Activated T-cell treated with anti-CD3 and anti-CD28 coated beads, Interleukin-2, amount 50 U/mL, for 72 hours (primary cell): ENCODE measurements at places on chromosomes 1 and 21.

GRCh38 chr1:172286629-172287076, 133.8 kb upstream of the C1orf105 start:
- DNase-seq: no peak

DNA sequence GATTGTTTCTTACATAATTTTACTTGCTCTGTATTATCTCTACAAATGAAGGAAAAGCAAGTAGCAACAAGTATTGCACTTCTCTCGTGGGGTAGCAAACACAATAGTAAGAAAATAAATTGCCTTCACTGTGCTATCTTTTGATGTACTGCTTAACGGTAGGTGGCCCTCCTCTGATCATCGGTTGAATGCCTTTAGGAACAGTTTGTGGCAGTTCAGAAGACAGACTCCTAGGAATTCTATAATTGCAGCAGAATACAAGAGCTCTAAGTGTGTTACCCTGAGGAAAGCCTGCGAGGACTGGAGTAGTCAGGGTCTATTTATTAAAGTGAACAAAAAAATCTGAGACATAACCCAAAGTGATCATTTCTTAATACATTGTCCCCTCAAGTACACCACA, 1135.9 kb downstream of the KCNT2 start:
- no peak for DNase-seq

DNA sequence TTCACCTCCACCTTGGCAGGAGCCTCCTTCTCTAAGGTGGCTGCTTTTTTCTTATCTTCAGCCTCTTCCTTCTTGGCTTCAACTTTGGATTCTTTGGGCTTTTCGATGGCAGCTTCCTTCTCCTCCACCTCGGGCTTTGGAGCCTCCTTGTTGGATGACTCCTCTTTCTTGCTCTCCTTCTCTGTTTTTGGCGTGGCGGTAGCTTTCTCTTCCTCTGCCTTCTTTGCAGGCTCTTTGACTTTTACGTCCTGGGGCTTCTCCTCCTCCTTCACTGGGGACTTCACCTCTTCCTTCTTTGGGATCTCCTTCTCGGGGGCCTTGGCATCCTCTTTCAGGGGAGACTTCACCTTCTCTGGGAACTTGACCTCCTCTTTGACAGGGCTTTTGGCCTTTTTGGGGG, 13.9 kb upstream of the CD2 start:
- no peak for DNase-seq

DNA sequence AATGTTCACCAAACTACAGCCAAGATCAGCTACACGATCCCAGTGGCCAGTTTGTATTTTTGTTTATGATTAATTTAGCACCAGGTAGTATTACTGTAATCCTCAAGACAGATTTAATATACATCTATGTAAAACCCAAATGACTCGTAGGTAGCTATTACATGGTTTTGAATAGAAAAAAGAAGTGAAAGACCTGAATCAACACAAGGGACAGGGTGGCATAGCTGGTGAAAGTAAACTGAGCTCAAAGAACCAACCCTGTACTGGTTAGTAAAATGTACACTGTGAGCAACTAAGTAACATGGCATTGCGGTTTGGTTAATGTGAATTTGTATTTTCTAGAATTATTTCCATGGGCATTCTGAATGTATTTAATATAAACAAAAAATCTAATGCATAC, 8.8 kb downstream of the GPATCH2 start:
- no peak for DNase-seq

DNA sequence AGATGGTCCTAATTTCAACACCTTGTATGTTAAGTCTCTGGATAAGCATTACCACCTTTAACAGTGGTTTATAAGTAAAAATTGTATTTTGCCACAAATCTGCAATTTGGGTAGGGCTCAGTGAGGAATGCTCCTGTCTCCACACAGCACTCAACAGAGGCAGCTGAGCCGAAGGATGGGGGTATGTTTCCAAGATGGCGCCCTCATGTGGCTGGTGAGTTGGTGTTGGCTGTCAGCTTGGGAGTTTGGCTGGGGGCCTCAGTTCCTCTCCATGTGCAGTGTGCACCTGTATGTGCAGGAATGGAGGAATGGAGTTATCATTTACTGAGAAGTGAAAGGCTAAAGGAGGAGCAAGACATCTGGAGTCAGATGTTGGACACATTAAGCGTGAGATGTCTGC, 136.8 kb downstream of the GABPA start:
- peak; percentile 7 for DNase-seq

DNA sequence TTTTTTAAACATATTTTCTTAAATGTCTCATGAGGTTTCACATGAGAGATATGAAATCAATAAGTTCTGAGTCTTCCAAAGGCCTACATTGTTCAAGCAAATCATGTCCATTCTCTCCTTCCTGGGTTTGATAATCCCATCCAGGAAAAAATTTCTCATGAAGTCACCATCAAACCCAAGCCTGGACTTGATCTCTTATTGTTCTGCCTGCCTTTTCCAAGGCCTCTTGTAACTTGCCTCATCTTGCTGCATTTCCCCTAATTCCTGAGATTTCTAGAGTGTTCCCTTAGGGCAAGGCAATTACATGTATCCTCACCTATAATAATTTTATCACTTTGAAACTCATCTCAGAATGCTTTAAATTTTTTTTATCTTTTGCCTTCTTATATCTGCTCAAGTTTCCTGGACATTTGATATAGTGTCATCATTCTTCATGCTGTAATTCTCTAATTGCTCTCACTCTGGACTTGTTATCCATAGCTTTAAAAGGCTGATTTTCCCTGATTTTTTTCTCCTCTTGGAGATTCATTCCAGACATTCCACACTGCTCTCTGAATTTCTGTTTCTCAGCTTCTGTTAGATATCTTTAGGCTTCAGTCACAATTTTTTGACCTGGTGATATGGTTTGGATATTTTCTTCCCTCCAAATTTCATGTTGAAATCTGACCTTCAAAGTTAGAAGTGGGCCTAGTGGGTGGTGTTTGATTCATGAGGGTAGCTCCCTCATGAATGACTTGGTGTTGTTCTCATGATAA, 126.4 kb downstream of the LRRC7 start:
- no peak for DNase-seq

- DNase-seq: no peak
Observed at GRCh38 chr1:221184131-221184794, 305.0 kb downstream of the HLX start.

DNA sequence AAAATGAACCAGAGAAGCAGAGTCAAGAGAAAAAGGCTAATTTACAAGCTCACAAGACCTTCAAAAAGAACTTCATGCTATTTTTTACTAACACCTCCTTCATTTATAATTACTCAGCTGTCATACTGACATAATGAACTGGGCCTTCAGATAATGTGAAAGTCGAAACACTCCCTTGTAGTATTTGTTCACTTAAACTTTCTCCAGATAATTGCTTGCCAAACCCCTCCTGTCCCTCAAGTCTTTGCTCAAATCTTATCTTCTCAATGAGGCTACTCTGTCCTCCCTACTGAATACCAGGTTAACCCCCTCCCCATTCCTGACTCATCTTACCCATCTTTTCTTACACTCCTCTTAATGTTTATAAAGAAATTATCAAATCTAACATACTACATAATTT, 11.1 kb upstream of the MAP3K21 start:
- no peak for DNase-seq

GRCh38 chr1:118217141-118217838, 32.3 kb upstream of the SPAG17 start:
- no peak for DNase-seq

GRCh38 chr21:34705011-34705410, 36.2 kb downstream of the CLIC6 start:
- DNase-seq: no peak

GRCh38 chr1:101166583-101167120, 70.2 kb upstream of the S1PR1 start:
- no peak for DNase-seq

DNA sequence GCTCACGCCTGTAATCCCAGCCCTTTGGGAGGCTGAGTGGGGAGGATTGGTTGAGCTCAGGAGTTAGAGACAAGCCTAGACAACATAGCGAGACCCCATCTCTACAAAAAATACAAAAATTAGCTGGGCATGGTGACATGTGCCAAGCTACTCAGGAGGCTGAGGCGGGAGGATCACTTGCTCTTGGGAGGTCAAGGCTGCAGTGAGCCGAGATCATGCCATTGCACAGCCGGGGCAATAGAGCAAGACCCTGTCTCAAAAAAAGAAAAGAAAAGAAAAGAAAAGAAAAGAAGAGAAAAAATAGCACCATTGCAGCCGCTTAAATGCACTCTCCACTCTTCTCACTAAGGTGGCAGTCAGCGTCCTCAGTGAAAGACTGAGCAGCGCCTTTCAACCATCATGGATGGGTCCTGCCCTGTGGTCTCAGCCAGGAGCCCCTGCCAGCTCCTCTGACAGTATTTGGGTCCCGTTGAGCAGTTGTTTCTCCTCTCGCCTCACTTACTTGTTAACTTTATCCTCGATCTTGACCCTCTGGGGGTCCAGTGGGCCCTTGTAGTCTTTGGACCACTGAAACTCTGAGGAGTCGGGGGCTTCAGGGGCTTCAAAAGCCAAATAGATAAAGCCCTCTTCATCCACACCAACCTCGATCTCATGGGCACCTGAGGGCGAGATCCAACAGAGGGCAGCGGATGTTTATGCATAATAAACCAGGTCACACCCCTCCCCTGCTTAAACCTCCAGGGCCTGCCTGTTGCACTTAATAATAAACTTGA, 36.9 kb downstream of the MYOM3 start:
- DNase-seq: no peak

DNA sequence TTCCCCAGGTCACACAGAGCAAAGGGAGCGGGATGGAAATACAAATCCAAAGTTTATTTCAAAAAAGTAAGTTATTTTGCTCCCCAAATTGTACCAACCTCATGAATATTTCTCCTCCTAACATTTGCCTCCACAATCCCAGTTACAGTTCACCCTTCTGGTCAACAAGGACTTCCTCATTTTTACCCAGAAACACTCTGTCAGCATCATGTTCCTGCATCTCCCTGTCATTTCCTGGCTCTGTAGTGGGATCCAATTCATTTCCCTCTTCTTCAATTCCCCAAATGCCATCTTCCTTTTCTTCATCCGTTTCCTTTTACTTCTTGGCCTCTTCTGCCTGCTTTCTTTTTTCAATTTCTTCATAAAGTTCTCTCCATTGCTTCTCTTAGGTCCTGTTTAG, 32.0 kb upstream of the EPS15 start:
- DNase-seq: no peak

DNA sequence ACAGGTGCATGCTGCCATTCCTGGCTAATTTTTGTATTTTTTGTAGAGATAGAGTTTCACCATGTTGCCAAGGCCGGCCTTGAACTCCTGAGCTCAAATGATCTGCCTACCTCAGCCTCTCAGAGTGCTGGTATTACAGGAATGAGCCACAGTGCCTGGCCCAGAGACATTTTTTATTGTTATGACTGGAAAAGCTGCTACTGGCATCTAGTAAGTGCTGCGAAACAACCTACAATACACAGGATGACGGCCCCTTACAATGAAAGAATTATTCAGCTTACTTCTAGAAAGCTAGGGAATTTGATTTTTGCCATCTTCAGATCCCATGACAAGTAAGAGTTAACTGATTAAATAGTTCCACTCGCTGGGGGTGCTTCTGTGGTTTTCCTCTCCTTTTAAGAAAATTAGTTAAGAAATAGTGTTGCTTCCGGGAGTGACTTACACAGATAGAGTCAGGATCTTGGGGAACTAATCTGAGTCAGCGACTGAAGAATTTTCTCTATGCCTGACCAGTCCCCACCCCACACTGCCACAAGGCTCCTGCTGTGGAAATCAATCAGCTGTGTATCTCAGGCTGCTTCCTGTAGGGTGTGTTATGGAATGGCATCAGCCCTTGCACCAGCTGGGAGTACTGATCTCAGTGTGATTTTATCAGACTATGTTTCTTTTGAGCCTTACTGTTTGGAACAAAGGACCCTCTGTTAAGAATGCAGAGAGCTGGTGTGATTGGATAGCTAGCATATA, 93.0 kb upstream of the BMP8A start:
- DNase-seq: peak; percentile 40

DNA sequence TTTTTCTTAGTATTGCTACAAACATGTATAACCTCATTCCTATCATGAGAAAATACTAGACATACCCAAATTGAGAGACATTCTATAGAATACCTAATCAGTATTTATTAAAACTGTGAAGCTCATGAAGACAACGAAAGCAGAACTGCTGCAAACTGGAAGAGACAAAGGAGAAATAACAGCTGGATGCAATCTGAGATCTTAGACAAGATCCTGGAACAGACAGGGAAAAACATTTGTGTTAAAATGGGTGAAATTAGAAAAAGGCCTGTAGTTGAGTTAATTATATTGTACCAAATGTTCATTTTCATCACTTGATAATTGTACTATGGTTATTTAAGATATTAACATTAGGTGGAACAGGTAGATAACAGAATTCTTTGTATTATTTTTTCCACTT, 392.0 kb downstream of the PLPP3 start:
- no peak for DNase-seq

GRCh38 chr1:114208106-114208505, 54.4 kb upstream of the SYT6 start:
- DNase-seq: no peak

GRCh38 chr21:46581780-46582307, 23.0 kb downstream of the S100B start:
- DNase-seq: no peak

DNA sequence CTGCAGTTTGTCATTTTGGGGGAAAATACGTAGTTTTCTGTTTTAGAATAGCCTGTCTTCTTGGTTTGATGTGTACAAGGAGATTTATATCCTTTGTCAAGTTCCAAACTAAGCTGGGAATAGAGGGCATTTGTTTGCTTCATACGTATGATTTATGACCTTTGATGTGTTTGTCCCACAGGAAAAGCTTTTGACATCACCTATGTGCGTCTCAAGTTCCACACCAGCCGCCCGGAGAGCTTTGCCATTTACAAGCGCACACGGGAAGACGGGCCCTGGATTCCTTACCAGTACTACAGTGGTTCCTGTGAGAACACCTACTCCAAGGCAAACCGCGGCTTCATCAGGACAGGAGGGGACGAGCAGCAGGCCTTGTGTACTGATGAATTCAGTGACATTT, 79.9 kb downstream of the LAMC1 start:
- DNase-seq: no peak

DNA sequence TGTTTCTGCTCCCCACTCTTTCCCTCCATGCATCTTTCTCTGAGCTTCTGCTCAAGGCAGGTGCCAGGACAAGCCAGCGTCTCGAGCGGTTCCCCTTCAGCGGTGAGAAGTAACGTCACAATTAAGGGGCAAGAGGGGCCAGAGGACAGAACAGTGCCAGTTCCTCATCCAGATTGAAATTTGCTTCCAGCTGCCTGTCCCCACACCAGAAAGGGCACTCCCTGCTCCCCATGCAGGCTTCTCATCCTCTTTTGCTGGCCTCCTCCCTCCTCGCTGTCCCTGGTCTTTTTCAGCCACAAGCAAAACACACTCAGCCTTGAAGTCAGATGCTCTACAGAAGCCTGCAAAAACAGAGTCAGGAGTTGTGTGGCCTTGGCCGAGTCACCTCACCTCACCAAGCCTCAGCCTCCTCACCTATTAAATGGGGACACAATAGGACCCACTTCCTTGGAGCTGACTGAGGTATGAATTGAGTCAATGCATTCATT, 35.0 kb upstream of the ECE1 start:
- DNase-seq: peak; percentile 42

- DNase-seq: no peak
Observed at GRCh38 chr1:116586741-116587143, 15.9 kb upstream of the CD58 start.
